ENCODE measurements at places on chromosomes 6 and 20.
A peak's percentile ranks its signal among the peaks of the same experiment; 100 is the strongest.

DNA sequence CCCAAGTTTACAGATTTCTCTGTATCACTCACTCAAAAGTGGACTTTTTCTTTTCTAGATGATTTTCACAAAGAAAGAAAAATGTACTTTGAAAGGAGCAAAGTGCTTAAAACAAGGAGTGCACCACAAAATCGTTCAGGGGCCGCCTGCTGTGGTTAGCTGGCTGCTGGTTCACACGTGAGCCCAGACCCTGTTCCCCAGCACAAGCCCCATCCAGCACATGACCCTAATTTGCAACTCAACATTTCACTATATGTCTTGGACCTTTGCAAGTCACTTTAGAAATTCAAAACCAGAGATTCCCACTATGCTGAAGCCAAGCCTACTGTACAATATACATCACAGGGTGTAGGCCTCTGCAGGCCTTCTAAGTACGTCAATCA is 95.5 kb upstream of the NHSL1 start:
- no peak for DNase-seq

- DNase-seq = no peak
Observed at GRCh38 chr6:134415656-134416055, 97.7 kb upstream of the SGK1 start.

DNA sequence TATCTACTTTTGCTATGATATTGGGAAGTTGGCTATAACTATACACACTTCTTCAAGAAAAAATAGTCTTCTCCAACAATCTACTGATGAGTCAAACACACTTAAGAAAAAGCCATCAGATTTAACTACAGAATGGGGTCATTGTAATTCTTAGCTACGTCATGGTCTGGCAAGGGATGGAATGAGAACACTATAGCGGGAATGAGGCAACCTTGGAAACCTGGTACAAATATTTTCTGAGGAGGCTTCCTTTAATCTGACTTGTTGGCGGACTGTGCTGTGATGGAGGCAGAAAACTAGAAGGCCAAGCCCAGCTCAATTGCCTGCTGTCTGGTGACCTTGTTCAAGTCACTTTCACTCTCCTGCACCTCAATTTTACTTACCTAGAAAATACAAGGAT is 586.8 kb upstream of the JAG1 start:
- peak; percentile 83 for DNase-seq

GRCh38 chr6:32070814-32071543 is 32.8 kb downstream of the CYP21A2 start:
- DNase-seq = no peak

GRCh38 chr6:150185732-150186117 is 42.9 kb downstream of the PPP1R14C start:
- no peak for DNase-seq

- no peak for DNase-seq
Observed at GRCh38 chr20:9686866-9687265, 152.0 kb downstream of the PAK5 start.

DNA sequence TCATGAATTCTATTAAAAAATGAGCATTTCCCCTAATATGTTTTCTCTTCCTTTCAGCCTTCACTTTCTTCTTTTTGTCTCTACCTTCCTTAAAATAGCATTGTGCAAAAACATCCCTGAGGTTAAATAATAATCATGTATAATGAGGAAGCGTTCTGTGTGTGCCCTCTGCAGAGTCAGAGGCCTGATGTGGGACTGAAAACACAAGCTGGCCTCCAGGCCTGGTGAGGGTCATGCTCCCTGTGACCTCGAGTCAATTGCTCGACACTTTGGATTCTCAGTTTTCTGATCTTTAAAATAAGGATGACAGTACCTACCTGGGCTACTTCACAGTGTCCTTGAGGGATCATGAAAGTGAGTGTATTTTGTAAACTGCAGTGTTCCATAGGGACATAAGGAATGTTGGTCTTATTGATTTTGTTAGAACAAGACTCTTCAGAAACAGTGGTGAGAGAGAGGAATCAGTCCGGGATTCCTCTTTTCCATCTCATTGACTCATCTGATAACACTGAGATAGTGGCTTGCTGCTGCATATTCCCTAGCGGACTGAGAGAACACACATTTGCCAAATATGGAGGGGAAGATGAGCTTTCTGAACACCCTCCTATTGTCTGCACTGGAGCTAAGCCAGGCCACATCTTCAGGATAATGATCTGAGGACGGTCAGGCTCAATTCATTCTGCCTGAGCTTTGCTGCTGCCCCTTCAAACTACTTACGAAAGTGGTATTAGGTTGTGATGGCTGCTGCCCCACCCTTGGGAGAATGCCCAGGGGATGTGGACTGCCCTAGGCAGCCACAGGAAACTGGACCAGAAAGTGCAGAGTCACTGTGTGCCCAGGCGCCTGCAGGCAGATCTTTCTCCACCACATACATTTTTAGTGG is 39.6 kb upstream of the PDE7B start:
- peak; percentile 22 for DNase-seq

DNA sequence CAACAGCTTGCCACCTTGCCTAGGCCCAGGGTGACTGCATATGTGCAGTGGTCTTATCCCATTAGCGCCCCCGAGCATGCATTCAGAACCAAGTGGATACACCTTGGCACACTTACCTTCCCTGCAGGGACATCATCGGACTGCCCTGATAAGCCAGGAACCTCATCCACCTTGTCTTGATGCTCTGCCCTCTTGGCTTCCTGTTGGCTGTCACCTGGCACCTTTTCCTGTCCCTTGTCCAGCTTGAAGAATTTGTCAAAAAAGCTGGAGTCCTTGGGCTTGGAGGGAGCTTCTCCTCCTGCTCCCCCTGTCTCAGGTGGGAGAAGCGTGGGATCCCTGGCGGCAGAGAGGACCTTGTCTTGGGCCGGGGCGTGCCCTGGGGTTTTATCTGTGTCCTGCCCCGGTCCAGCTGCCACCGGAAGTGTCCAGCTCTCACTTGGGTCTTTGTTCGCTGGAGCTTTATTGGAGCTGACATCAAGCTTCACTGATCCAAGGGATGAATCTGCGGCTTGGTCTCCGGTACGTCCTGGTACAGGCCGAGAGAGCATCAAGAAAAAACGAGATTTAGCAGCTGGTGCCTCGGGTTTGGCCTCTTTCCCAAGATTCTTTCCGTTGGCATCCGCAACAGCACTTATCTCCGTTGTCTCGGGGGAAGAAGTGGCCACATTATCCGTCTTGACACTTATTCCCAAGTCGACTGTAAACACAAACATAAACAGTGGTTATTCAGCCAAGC is 42.0 kb downstream of the BCAS1 start:
- no peak for DNase-seq

- no peak for DNase-seq
Observed at GRCh38 chr20:10453241-10453640, 18.1 kb downstream of the SLX4IP start.

DNA sequence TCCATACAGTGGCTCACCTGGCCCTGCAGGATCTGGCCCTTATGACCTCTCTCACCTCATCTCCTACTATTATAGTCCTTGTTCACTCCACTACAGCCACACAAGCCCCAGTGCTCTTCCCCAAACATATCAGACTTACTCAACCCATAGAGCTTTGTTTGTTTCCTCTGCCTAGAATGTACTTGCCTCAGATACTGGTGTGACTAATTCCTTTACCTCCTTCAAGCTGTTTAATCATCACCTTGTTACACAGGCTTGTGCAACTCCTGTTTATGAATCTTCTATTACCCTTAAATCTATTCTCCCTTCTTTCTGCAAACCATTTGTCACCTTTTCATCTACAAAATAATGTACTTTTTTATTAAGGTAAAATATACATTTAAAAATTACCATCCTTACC is 3.2 kb downstream of the DEFB125 start:
- no peak for DNase-seq

DNA sequence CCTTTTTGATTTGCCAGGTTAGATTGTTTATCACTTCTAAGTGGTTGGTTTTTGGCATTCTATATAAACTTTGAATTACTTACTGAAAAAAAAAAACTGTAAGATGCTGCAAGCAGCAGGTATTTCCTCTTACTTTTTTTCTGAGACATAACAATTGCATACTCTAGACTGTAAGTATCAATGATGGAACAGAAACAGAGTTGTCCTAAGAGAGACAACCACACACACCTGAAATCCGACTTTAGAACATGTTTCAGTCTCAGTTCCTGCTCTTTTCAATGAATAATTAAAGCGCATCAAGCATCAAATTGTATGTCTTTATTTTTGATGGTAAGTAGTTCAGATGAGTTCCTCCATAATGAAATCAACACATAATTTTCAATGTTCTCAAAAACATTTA is 105.3 kb upstream of the KHDRBS2 start:
- no peak for DNase-seq

GRCh38 chr6:46191961-46192360 is 21.2 kb upstream of the ENPP5 start:
- peak; percentile 89 for DNase-seq

DNA sequence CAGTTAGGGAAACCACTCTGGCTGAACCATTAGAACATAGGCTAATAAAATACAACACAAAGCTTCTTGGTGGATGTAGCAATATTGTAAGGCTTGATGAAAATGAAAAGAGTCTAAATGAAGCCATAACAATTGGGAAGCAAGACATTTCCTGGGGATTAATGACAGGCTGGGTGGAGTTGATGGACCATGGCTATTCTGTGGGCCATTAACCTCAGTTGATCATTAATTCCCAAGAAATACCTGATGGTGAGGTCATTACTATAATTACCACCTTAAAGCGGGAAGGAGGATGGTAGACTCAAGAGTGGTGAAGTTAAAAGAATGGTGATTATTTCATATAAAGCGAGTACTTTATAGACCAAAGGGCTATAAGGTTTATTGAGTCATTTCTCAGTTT is 455.8 kb upstream of the MAP3K7 start:
- DNase-seq = no peak

DNA sequence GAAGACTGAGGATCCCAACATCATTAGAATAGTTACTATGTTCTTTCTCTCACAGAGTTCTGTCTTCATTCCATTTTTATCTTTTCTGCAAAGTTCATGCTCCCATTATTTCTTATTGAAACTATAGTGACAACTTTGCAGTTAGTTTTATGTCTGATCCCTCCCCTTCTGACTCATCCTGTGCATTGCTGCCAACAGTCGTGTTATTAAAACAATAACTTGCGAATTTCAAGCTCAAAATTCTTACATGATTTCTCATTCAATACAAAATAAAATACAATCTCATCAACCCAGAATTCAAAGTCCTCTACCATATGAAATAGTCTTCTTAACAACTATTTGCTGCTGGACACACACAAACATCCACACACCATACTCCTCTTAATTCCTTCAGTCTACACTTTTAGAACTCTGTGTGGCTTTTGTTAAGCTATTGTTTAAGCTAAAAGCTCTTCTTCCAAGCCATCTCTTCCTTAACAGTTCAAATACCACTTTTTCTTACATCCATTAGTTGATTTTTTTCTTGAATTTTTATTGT is 261.4 kb upstream of the IRAK1BP1 start:
- peak; percentile 89 for DNase-seq

- DNase-seq = no peak
Observed at GRCh38 chr6:142874676-142875075, 70.3 kb downstream of the HIVEP2 start.

DNA sequence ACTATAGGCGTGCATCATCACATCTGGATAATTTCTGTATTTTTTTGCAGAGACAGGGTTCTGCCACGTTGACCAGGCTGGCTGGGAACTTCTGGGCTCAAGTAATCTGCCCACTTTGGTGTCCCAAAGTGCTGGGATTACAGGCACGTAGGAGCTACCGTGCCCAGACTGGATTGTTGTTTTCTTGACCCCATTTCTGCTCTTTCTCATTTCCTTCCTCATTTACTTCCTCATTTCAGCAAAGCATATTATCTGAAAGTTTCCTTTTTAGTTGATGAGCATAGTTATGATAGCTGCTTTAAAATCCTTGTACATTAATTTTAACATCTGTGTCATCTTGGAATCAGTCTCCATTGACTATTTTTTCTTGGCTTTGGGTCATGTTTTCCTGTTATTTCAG is 301.0 kb upstream of the RUNX2 start:
- DNase-seq = no peak

DNA sequence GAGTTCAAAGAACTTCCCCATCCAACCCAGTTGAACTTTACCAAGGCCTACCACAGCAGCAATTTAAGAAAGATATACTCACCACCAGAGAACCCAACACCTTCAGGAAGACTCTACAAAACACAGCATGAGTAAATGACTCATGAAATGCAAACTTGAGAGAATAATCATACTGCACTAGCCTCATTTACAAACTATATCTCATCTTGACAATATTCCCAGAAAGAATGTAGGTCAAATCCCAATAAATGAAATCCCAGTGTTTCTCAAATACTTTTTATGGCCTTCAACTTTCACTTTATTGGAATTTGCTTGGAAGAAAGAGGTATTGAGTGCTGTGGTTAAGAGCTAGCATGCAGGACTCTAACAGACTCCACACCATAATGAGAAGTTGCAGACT is 60.0 kb downstream of the FYN start:
- DNase-seq = peak; percentile 84

- no peak for DNase-seq
Observed at GRCh38 chr6:136527831-136528230, 22.4 kb downstream of the MAP7 start.

All from astrocyte of the spinal cord (primary cell).